HCEC 1CT (cell line): ENCODE measurements at places on chromosomes 4 and X.

- DNase-seq, result no peak
Observed at GRCh38 chrX:29187264-29187663, 600.0 kb downstream of the IL1RAPL1 start.

GRCh38 chr4:10684631-10685030 lies at the start of gene CLNK:
TSS of gene CLNK (minus strand) at chr4:10684768. CDS start at chr4:10667869, 16,899 bp downstream.
- no peak for DNase-seq

- DNase-seq, result peak; percentile 50
Observed at GRCh38 chr4:173494013-173494970, 35.7 kb downstream of the HAND2 start.

DNA sequence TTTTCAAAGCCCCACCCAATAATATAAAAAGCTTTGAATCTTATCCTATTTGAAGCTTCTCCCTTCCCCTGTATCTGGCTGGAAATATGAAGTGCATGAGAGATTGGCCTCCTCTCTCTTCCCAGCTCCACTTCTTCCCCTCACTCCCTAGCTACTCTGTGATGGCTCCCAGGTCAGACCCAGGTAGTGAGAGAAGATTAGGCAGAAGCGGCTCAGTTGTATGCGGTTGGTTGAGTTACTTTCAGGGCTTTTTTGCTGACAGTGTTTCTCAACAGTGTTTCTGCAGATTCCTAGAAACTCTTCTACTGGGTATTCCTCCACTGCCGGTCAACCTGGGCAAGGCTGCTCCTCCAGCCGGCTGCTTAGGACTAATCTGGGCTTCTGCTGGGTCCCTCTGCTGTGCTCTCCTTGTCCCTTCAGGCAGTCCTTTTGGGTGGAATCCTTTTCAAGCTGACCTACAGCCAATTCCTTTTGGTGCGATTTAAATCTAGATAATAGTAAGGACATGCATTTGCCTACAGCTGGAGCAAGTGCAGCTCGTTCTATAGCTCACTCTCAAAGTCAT lies 87.4 kb upstream of the SLC7A11 start:
- no peak for DNase-seq

DNA sequence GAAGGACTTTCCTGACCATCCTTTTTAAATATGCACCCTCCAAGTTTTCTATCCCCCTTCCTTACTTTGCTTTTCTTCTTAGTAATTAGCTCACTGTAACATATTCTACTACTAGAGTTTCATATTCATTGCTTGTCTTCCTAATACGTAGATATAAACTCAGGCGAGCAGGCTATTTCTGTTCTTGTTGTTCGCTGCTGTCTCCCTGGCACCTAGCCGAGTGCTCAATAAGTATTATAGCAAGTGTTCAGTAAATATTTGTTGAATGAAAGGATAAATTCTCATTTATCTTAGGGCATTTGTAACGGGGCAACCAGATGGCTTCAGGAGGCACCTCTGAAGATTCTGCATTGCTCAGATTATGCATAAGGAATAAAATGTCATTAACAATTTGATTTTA lies 6.8 kb upstream of the RHOH start:
- no peak for DNase-seq

- no peak for DNase-seq
Observed at GRCh38 chr4:84968925-84969324, 2.4 kb upstream of the WDFY3 start.

- DNase-seq, result peak; percentile 87
Observed at GRCh38 chrX:100643956-100644860, at the start of gene SRPX2. TSS of gene SRPX2 (plus strand) at chrX:100644199. CDS start at chrX:100646323, 2,124 bp downstream.

DNA sequence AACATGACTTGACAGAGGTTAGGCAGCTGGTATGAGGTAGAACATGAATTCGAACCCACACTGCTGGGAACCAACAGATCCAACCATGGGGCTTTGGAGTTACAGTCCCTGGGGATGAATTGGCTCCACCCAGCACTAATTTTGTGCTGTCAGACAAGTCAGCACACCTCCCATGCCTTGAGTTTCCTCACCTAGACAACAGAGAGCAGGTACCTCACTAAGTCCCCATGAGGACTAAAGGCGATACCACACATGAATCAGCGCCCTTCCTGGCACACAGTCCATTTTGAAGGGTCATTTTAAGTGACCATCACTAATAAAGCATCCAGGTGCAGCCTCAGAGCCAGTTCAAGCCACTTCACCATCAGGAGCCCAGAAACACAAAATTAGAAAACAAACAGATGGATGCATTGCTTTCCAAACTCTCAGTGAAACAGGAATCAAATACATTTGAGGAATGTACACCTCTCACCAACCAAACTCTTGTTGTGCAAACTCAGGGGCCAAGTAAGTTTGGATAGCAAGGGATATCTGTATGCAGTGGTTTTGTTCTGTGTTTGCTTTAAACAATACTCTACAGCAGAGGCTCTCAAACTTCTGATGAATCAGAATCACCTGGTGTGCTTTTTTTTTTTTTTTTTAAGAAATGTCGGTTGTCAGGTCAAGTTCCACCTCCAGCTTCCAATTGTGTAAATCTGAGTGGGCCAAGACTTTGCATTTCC lies 10.1 kb downstream of the IDS start:
- DNase-seq, result peak; percentile 8

DNA sequence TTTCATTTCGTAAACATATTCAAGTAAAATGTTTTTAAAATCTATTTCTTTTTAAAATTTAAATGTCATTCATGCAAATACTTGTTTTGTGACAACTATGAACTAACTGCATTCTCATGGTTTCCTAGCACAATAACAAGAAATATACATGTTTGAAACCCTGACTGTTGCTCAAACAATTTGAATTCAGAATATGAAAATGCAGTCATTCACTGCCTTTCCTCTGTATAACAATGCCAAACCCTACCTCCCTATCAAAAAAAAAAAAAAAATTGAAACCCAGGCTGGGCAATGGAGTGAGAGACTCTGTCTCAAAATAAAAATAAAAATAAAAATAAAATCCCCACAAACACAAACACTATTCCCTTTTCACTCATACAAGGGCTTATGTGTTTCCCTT lies 42.1 kb downstream of the MAB21L2 start:
- no peak for DNase-seq

DNA sequence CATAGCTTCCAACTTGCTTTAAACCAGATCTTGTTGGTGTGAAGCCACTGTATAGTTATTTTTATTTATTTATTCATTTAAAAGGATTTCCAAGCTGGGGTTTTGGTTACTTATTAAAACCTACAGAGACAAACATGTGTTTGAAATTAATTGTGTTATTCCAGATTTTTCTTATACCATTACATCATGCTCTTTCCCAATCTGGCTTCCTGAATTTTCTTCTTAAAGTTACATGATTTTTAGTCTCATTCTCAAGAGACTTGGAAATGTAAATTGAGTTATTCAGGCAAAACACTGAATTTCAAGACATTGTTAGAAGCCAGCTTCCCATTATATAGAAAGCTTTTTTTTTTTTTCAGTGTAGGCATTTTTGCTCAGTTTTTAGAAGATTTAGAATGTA lies 381.9 kb downstream of the IL1RAPL1 start:
- DNase-seq, result no peak

DNA sequence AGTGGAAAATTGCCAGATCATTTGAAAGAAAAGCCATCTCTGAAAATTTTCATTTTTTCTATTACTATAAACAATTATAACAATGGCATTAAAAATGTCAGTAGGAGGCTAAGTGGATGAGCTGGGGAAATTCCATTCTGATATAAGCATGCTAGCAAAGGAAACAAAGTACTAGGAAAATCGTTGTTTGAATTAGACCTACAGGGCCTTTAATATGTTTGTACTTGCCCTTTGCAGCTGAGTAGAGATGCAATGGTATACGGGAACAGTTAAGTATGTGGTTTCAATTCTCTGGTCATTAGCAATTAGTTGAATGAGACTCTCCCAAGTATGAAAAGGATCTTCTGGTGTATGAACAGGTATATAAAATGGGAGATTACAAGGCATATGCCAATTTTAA lies 452.2 kb downstream of the PCDH11X start:
- no peak for DNase-seq

- no peak for DNase-seq
Observed at GRCh38 chr4:90842960-90843359, 715.8 kb downstream of the CCSER1 start.

GRCh38 chr4:2596611-2597010 lies 60.2 kb downstream of the FAM193A start:
- DNase-seq, result no peak

GRCh38 chrX:48835524-48836329 lies at the start of gene PCSK1N:
TSS of gene PCSK1N (minus strand) at chrX:48835610. CDS start at chrX:48835532, 78 bp downstream.
- no peak for DNase-seq

- no peak for DNase-seq
Observed at GRCh38 chr4:13541176-13541604, 3.1 kb downstream of the NKX3-2 start.

GRCh38 chr4:81165861-81166430 lies 49.1 kb downstream of the PRKG2 start:
- peak; percentile 2 for DNase-seq
